ENCODE measurements at places on chromosomes 4 and X. TPM values are rescaled to one million over a fixed set of nuclear protein-coding genes. Genes with fewer than 3 reads are reported as not detected.

GRCh38 chr4:98383431-98384106, 122.4 kb downstream of the RAP1GDS1 start:
- DNase-seq, result no peak

Gene CYBB
- 7.6 TPM for total RNA-seq

Gene SPANXA1
- not detected for total RNA-seq

Gene MEPE
- 0.11 TPM for total RNA-seq

Gene CDX4
- not detected for total RNA-seq

GRCh38 chr4:53132132-53132891, 233.5 kb downstream of the SCFD2 start:
- no peak for DNase-seq

DNA sequence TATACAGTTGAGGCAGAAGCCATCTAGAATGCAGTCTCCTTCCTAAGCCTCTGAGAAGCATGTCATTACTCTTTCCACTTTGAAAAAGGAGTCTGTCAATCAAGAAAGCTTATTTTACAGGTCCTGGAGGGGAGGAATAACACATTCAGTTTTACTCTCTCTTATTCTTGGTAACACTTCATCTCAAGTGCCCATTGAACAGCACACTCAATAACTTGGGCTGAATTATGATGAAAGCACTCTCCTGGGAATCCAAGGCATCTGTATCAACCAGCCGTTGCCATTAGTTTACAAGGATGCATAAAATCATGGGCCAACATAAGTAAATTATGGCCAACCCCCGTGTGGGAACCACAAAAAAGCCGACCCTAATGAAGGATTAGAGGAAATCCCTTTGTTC, 282.4 kb downstream of the C4orf33 start:
- no peak for DNase-seq

Gene SMIM31
- 0.12 TPM for total RNA-seq
